Suprapubic skin (tissue), 4 donors: ENCODE measurements at places on chromosomes 2 and 18.

- no peak overlapping the region for H3K27ac ChIP-seq
- H3K4me1 ChIP-seq, result peaks cover 3% of the 10 kb centered on the region
- DNase-seq, result no peak
- no peak overlapping the region for H3K4me3 ChIP-seq
- H3K27me3 ChIP-seq, result no peaks in the 10 kb centered on the region
Measured at GRCh38 chr2:215839309-215839708, 174.0 kb downstream of the MREG start.

DNA sequence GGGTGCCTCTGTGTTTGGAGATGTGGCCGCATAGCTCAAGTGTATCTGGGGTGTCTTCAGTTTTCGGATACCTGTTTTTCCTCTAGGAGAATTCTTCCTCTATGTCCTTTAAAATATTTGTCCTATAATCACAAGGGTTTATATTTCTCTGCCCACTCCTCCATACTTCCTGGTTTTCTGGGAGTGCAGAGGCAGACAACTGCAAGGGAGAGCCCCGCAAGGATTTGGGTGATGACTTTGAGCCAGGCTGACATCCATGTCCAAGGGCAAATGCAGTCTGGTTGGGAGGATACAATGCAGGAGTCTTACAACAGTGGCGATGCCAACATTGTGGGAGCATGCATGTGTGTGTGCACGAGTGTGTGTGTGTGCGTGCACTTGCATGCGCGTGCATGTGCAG is 2.1 kb downstream of the IL1RL1 start:
- H3K27me3 ChIP-seq, result peaks cover 6% of the 10 kb centered on the region
- no peaks in the 10 kb centered on the region for H3K4me1 ChIP-seq
- no peak for DNase-seq
- no peak overlapping the region for H3K27ac ChIP-seq
- H3K36me3 ChIP-seq, result no peaks in the 10 kb centered on the region

GRCh38 chr2:176565641-176566323 is 296.5 kb downstream of the MTX2 start:
- no peak for DNase-seq
- H3K4me3 ChIP-seq, result no peak overlapping the region
- no peak overlapping the region for H3K27ac ChIP-seq
- H3K4me1 ChIP-seq, result no peaks in the 10 kb centered on the region

- no peak for DNase-seq
- no peaks in the 10 kb centered on the region for H3K27me3 ChIP-seq
- no peaks in the 10 kb centered on the region for H3K4me1 ChIP-seq
- no peak overlapping the region for H3K27ac ChIP-seq
Measured at GRCh38 chr2:185787227-185788145, 48.9 kb downstream of the FSIP2 start.

- H3K4me1 ChIP-seq, result no peaks in the 10 kb centered on the region
- no peaks in the 10 kb centered on the region for H3K36me3 ChIP-seq
- H3K4me3 ChIP-seq, result no peak overlapping the region
- H3K27ac ChIP-seq, result no peak overlapping the region
- no peak for DNase-seq
Measured at GRCh38 chr18:61643884-61644647, 248.7 kb downstream of the RNF152 start.

DNA sequence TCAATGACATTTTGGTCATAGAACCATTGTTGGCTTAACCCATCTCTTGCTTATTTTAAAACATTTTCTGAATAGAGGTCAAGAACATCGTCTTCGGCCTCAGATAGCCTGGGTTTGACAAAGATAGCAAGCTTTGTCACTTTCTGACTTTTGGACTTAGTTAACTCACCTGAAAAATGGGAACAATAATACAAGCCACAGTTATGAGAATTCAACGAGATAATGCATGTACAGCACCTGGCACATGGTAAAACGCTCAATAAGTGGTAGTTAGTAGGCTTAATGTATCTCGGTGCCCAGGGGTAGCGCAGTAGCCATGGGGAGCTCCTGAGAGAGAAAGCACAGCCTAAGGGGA is 446 bp upstream of the COPS7B start:
- peak overlapping the region; percentile 71 for H3K27ac ChIP-seq
- no peak for DNase-seq
- peak overlapping the region; percentile 99 for H3K4me3 ChIP-seq
- no peaks in the 10 kb centered on the region for H3K27me3 ChIP-seq
- H3K36me3 ChIP-seq, result peaks cover 5% of the 10 kb centered on the region

- H3K4me3 ChIP-seq, result no peak overlapping the region
- no peak overlapping the region for H3K27ac ChIP-seq
- H3K36me3 ChIP-seq, result no peaks in the 10 kb centered on the region
- DNase-seq, result no peak
- peaks cover 56% of the 10 kb centered on the region for H3K27me3 ChIP-seq
Measured at GRCh38 chr2:50344509-50345106, 687.3 kb downstream of the NRXN1 start.

DNA sequence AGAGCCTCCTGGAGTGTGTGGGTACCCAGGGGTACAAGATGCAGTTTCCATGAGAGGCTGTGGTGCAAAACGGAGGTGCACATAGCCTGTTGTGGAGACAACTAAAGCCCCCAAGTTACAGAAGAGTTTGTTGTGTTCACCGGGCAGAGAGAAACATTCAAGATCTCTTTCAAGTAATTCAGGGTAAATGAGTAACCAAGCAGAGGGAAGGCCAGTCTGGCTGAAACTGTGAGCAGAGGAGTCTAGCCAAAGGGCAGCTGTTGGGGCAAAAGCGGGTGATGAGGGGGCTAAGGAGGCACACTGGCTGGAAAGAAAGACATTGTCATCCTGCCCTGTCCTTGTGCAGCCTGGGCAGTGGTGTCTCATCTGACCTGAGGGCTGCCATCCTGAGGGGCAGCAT is 52.0 kb downstream of the CXCR4 start:
- no peak overlapping the region for H3K4me3 ChIP-seq
- H3K36me3 ChIP-seq, result no peaks in the 10 kb centered on the region
- H3K4me1 ChIP-seq, result no peaks in the 10 kb centered on the region

DNA sequence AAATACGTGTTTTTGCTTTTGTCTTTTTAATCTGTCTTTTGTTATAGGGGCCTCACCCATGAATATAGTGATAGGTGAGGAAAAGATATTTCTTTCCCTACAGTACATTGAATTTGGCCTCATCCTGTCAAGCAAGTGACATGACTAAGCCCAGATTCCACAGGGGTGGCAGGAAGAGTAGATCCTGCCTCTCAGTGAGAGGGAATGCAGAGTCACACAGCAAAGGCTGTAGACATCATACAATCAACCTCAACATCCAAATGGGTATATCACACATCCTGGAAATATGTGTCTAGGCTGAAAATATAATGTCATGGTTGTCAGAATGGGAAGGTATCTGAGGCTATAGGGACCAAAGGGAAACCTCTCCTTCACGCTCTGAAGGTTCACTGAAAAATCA is 269.6 kb downstream of the CDH20 start:
- no peaks in the 10 kb centered on the region for H3K36me3 ChIP-seq
- no peak overlapping the region for H3K4me3 ChIP-seq
- H3K27ac ChIP-seq, result no peak overlapping the region
- H3K4me1 ChIP-seq, result peaks cover 19% of the 10 kb centered on the region
- no peaks in the 10 kb centered on the region for H3K27me3 ChIP-seq

DNA sequence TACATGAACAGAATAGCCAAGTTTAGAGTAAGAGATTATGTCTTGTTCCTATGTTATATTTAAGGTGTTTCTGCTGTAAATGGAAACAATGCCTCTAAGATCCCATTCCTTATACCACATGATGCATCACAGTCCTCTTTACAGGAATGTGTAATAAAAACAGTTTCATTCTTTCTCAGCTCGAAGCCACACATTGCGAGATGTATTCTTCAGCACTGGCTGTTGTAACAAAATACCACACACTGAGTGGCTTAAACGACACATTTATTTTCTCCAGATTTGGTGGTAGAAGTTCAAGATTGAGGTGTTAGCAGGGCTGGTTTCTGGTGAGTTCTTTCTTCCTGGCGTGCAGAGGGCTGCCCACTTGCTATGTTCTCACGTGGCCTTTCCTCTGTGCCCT is 246.2 kb downstream of the SOCS6 start:
- no peak overlapping the region for H3K27ac ChIP-seq
- H3K27me3 ChIP-seq, result no peaks in the 10 kb centered on the region
- no peak for DNase-seq
- H3K4me1 ChIP-seq, result no peaks in the 10 kb centered on the region
- no peak overlapping the region for H3K4me3 ChIP-seq

GRCh38 chr2:150075831-150076230 is 411.6 kb downstream of the RND3 start:
- H3K27ac ChIP-seq, result no peak overlapping the region
- H3K36me3 ChIP-seq, result no peaks in the 10 kb centered on the region
- H3K4me3 ChIP-seq, result no peak overlapping the region
- no peak for DNase-seq
- H3K27me3 ChIP-seq, result no peaks in the 10 kb centered on the region
